ENCODE measurements at places on chromosomes 12 and 14.
A peak's percentile ranks its signal among the peaks of the same experiment; 100 is the strongest.

DNA sequence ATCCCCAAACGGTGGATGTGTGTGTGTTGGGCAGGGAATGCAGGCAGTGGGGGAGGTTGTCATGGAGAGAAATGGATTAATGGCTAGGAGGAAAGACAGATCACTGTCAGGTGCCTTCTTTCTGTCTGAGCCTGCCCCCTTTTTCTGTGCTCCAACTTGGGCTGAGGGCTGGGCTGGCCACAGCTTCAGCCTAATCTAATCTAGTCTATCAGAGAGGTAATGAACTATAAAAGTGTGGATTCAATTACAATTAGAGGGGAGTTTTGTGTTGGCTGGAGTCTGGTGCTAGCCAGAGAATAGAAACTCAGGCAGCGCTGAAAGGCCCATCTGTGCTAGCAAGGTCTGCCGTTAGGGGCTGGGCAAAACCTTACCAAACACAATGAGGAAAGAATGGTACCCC, 41.2 kb downstream of the NEUROD4 start:
- DNase-seq, result no peak

GRCh38 chr12:131030472-131031328, 77.0 kb downstream of the ADGRD1 start:
- no peak for DNase-seq

GRCh38 chr14:96143906-96144305, 60.7 kb upstream of the BDKRB2 start:
- DNase-seq, result no peak

GRCh38 chr12:132216354-132216987, 72.2 kb downstream of the NOC4L start:
- DNase-seq, result no peak

DNA sequence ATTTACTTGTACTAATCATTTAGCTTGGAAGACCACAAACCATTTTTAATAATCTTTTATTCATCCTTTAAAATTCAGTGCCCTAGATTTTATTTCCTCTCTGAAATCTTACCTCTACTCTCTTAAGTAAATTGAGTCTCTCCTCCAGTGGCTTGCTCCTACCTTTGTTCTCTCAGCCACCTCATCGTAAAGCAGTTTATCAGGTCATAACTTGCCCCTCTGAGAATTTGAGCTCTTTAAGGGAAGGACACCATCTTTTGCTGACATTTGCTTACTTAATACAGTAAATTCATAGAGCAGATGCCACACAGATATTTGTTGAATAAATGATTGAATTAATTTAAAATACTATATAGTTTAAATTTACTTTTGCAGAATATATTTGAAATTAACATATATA, 794.3 kb downstream of the C12orf50 start:
- DNase-seq, result no peak

- no peak for DNase-seq
Measured at GRCh38 chr12:38601949-38602348, 285.4 kb downstream of the ALG10B start.

DNA sequence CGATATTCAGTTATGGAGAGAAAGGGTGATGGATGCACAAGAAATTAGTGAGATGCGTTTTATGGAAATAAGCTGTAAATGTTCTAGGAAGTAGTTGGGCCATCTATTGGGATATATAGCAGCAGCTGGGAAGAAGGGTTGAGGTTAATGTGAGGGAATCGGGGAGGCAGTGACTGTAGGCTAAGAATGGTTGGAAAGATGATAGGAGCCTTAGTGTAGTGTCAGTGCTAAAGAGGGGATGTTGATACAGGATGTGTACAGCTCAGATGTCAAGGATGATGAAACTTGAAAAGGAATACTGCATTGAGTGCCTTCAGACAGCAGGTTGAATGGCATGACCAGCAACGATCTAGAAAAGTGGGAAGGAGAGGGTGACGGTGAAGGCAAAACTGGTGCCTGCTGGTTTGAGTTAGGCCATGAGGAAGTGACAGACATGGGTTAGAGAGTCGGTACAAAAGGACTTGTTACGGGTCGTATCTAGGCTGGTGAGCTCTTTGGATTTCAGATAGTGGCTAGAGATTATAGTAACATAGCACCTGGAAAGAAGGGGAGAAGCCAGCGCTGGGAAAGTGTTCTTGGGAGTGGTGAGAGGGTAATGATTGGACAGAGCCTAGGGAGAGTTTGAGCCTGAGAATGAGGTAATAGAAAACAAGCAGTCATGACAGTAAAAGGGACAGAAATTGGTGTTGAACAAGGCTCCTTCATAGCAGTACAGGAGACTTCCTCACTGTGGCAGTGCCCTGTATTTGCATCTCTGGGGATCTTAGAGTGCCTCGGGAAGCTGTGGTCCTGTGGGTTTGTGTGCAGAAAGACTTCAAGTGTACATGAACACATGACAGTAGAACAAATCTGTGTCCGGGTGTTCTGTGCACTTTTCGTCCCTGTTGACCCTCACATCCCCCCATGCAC, 9.6 kb downstream of the MARS1 start:
- no peak for DNase-seq

DNA sequence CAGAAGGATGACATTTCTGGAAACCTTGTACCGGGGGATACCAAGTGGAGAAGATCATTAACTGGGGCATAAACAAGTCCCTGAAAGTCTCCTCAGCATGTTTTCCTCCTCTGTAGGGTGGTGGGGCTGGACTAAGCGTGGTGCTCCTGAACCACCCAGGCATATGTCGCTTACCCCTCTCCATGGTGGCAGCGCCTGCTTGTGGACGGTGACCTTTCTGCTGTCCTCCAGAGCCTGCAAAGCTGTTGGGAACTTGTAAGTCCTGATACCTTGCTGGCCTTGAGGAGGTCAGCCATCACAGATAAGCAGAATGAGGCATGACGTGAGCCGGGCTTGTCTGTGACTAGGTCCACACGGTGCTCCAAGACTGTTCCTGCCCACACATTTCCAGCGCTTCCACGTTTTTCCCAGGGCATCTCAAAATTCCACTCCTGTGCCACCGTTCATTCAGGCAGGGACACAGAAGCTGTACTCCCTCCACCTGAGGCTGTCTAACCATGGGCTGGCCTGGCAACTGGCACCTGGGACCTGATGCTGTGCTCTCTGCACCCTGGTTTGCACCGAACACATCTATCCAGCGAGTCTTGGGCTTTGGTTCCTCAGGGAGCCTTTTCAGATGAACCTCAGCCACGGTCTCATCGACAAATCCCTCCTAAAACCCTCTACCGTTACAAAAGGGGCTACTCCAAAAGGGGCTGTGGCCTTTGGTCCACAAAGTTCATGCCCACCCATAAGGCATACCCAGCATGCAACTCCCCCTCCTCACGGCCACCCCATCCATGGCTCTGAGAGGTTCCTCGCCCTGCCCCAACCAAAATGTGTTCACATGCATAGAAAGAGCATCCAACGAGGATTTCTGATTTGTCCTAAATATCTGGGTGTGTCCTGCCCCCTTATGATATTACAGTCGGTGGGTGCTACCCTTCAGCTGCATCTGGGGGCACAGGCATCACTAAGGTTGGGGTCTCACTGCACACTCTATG, 199.6 kb upstream of the DIO3 start:
- no peak for DNase-seq

GRCh38 chr12:16063726-16064125, 152.6 kb downstream of the DERA start:
- DNase-seq, result no peak

DNA sequence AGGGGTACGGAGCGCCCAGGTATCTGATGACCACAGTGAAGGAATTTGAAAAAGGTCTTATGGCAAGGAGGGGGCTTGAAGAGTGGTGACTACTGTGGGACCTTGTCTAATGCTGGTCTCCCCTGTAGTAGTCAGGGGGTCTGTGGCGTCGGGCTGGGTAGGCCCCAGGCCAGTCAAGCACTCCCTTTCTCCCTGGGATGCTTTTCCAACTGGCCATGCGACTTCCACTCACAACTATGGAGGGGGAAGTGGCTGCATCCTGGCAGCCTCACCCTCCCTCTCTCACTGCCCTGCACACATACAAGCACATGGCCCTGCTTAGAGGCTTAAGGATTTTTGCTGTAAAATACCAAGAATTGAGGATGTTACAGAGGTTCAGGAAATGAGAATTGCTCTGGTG, 4.1 kb downstream of the TSPAN11 start:
- DNase-seq, result no peak

- no peak for DNase-seq
Measured at GRCh38 chr12:116859079-116859478, 22.2 kb downstream of the HRK start.

DNA sequence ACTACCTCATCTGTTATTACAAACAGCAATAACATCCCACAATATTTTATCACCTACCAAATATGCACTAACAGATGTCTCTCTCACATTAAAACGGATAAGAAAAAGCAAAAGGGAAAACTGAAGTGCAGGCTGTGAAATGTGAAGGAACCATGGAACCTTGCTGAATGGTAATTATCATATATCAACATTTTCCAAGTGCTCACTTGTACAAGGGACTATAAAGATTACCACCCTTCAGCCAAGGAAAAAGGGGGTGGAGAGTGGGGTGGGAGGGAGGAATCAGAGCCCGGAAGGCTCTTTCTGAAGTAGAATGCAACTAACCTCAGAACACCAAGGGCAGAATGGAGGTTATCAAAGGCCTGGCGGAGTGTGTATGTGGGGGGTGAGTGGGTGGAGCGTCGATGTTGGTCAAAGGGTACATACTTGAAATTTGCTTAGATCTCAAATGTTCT, 1.2 kb downstream of the SNX6 start:
- no peak for DNase-seq

DNA sequence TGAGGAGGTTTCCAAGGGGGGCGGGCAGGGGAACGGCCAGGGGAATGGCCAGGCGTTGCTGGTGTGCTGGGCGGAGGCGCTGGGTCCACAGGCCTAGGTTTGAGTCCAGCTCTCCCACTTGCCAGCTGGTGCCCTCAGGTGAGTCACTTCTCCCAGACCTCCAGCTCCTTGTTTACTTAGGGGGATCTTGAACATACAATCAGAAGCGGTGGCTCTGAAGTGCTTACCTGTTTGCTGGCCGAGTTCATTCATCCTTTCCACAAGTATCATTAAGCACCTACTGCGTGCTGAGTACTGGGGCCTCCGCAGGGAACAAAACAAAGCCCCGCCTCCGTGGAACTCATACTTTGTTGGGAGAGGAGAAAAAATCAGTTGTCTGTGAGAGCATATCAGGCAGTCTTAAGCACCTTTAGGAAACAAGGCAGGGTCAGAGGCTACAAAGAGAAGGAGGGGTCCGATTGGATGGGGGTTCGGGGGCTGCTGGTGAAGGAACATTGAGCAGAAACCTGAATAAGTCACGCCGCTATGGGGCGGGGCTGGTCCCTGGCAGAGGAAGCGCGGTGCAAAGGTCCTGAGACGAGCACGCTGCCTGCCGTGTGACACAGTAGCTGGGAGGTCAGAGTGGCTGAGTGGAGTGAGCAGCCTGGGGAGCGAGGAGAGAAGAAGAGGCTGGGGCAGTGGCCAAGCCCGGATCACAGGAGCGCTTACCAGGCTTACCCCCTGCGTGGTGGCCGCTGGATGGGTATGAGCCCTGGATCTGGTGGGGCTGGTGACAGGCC, 15.1 kb downstream of the MVK start:
- DNase-seq, result no peak

DNA sequence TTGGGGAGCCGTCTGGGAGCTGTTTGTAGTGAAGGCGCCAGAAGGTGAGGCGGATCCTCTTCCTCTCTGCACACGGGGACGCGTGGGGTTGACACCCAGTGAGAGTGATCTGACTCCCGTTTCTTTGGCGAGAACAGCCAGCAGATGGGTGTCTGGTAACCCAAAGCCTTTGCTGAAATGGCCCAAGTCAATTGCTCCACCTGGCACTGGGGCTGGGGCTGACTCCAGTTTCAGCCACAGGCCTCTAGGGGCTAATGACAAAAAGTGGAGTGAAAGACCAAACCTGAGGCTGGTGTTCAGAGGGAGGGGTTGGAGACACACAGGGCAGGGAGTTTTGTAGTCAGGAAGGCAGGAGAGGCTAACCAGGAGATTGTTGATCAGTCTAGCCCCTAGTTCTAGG, 87.0 kb downstream of the FRMD6 start:
- DNase-seq, result peak; percentile 17

GRCh38 chr12:124884587-124885438, 21.1 kb upstream of the SCARB1 start:
- DNase-seq, result no peak
